K562 (cell line): ENCODE measurements at places on chromosomes 7 and 10. TPM values are rescaled to one million over a fixed set of nuclear protein-coding genes. Genes with fewer than 3 reads are reported as not detected.

GRCh38 chr7:138006106-138006505, 4.2 kb upstream of the CREB3L2 start:
- no peak for DNase-seq

GRCh38 chr10:132862485-132863420, 76.8 kb upstream of the NKX6-2 start:
- no peak for DNase-seq

CUBN gene
- 0.09 and 0.22 TPM in 2 replicates for total RNA-seq

- DNase-seq, result no peak
Observed at GRCh38 chr7:138753150-138753518, 44.7 kb upstream of the TMEM213 start.

GRCh38 chr10:35092851-35093250, 2.7 kb upstream of the CUL2 start:
- no peak for DNase-seq

DNA sequence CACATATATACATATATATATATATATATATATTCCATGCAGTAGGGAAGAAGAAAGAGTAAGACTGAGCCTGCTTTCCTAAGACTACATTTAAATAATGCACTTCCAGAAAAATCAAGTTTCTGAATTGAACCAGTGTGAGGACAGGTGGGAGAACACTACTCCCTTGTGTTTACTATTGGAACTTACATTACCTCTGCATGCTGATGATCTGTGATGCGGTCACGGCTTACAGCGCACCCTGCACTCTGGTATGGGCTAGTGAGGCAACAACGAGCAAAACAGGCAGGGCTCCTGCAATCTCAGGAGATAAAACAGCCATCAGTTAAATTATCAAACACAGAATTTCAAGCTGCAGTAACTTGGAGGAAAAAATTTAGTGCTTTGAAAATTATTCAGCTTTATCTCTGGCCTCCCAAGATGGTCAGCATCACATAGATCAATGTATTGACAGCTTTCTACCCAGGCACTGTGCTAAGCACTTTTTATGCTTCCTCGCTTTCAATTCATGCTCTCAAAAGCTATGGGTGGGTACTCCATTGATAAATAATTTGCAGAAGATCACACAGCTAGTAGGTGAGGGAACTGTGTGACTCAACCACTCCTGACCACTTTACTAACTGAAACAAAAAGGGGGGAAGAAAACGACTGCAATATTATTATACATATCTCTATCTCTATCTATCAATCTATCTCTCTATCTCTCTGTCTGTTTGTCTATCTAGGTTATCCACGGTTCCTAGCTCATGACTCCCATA, 20.5 kb upstream of the SLC16A12 start:
- DNase-seq, result no peak

GIMAP6 gene
- total RNA-seq, result 0.38 and 0.49 TPM in 2 replicates

DNA sequence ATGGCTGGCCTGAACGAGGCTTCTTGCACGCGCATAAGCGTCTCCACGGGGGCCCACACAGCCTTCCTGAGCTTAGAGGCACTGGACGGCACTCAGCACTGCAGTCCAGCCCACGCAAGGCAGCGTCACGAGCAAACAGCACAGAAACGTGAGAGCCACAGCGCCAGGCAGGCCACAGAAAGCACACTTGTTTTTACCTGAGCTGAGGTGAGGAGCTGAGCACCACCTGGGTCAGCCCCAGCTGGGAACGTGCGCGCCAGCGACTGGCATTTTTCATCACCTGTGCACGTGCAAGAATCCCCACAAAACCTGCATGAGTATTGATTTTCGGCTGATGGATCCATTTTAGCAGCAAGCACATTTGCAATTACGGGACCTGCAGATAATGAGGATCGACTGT, 26.7 kb downstream of the IQCE start:
- DNase-seq, result no peak

- DNase-seq, result no peak
Observed at GRCh38 chr10:113359655-113360054, 193.2 kb upstream of the HABP2 start.

- DNase-seq, result no peak
Observed at GRCh38 chr7:116598861-116599260, 73.1 kb upstream of the MET start.

- no peak for DNase-seq
Observed at GRCh38 chr10:30598105-30598776, 31.3 kb downstream of the LYZL2 start.
